ENCODE measurements at places on chromosomes 16 and 17.

DNA sequence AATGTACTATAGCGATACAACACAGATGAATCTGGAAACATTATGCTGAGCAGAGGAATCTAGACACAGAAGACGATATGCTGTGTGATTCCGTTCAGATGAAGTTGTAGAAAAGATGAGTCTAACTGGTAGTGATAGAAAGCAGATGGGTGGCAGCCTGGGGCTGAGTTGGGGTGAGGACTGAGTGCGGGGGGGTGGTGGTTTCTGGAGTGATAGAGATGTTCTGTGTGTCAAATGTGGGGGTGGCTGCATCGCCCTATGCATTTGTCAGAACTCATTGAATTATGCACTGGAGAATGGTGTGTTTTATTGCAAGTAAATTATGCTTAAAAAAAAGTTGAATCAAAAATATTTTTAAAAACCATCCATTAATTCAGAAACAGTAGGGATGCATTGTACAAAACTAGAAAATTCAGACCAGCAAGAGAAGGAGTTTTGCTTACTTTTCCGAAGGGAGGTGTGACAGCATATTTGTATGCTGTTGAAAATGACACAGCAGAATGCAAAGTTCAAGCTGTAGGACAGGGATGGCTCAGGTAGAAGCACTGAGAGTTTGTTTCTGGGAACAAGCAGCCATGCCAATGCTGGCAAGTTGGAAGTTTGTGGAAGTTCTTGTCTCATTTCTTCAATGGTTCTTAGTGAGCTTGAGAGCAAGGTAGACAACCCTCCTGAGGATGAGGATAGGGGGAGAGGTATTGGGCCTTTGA, 13.0 kb upstream of the DRG2 start:
- DNase-seq: no peak

DNA sequence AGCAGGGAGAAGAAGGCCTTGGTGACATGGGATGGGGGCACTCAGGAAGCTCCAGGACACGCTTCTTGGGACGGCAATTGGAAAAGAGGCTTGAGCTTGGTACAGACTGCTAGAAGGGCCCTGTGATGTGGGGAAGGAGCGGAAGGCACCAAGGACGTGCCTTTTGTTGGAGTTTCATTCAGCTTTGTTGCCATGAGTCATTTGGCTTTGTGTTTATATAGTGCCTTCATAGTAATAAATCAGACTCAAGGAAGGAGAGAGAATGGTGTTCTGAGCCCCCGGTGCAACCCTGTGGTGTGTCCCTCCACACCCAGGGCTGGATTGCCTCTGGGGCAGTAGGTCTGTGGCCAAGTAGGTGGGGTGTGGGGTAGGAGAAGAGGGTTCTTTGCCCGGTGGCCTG, 7.4 kb upstream of the TBX4 start:
- DNase-seq: no peak

DNA sequence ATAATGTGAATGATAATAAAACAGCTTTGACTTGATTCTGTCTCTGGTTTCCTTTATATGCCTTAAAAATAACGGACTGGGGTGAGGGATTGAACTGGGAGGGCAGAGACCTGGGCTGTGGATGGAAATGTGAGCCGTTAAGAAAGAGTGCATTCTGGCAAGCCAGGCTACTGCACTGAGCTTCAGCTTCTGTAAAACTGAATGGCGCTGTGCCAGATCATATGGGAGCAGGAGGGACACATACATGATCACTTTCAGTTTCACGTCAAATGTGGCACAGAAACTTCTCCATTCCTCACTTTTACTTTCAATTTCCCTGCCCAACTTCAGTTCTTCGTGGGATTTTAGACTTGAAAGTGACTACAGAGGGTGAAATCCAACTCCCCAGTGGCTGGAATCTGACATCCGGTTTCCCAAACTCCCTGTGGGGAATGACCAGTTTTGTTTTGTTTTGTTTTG, 1.1 kb downstream of the MT2A start:
- DNase-seq: peak; percentile 79

GRCh38 chr17:28227316-28228108, 91.5 kb upstream of the TMEM97 start:
- DNase-seq: no peak

- no peak for DNase-seq
Measured at GRCh38 chr17:31357839-31358394, 33.6 kb upstream of the RAB11FIP4 start.

DNA sequence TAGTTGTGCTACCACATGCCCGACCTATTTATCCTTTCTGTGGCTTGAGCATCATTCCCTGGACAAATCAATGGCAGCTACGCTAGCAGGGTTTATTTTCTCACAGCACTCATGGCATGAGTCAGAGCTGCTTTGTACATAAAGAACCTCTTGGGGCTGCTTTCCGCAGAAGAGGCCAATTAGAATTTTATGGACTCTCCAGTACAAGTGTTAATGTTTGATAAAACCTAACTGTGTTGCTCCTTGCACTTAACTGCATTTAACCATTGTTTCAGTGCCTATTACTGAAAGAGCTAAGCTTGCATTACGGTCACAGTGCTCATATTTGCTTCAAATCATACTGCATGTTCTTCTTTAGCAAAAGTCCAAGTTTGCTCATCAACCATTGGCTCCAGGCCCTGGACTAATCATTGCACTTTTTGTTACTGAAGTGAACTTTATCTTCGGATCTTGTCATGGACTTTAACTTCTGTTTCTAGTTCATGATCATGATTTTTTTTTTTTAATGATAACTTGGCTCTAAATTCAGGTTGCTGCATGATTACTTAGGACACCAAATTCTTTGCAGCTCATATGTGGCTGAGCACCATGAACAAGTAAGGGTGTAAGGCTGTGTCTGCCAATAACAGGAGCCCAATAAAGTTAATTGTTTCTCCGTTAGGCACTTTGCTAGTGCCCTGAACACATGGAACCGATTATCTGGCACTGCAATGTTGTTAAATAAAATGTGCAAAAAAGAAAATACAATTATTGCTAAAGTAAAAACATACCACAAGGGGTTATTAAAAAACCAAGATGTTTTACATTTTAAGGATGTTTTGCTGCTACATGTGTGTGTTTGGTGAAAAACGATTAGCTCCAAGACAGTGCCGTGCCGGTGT, 492.2 kb downstream of the KCNJ2 start:
- DNase-seq: no peak

DNA sequence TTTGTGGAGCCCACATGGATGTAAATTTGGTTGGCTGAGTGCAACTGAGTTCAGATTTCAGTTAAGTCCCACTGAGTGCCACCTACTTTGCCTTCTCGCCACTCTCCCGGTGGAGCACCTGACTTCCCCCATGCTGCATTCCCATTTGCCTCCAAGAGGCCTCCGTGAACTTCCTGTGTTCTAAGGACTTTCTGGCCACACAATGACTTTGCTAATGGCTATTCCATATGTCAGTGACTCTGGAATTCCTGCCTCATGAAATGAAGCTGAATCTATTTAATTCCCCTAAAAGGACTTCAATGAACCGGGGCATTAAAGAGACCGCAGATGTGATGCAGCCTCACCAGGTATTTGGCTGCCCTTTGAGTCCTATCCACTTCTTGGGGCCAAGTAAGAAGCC, 29.9 kb downstream of the ABCC12 start:
- no peak for DNase-seq
